ENCODE measurements at places on chromosomes 11 and 22. TPM values are rescaled to one million over a fixed set of nuclear protein-coding genes. Genes with fewer than 3 reads are reported as not detected.

Gene PGA5
- not detected for total RNA-seq

Gene MS4A6A
- not detected for total RNA-seq

DNA sequence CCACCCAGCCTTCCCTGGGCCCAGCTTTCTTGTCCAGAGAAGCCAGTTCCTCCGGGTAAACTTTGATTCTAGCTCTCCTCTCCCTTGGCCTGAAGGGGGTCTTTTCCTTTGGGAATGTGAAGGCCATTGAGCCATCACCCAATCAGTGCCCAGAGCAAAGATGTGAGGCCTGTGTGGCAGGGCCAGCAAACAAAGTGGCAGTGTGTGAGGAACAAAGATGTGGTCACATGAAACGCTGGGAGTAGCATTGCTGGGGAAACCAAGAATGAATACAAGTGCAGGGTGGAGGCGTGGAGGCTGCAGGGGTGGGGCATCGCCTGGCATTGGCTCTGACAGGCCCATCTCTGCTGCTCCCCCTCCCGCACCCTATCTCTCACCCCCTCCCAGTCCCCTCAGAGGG lies 91.9 kb upstream of the BID start:
- no peak for DNase-seq

GRCh38 chr22:21761086-21761485 lies 25.5 kb upstream of the YPEL1 start:
- DNase-seq, result no peak

- no peak for DNase-seq
Measured at GRCh38 chr11:119236891-119237290, 30.8 kb downstream of the CBL start.

Gene ANKRD49
- 6.9 TPM for total RNA-seq
